ENCODE measurements at places on chromosomes 11 and 22.

DNA sequence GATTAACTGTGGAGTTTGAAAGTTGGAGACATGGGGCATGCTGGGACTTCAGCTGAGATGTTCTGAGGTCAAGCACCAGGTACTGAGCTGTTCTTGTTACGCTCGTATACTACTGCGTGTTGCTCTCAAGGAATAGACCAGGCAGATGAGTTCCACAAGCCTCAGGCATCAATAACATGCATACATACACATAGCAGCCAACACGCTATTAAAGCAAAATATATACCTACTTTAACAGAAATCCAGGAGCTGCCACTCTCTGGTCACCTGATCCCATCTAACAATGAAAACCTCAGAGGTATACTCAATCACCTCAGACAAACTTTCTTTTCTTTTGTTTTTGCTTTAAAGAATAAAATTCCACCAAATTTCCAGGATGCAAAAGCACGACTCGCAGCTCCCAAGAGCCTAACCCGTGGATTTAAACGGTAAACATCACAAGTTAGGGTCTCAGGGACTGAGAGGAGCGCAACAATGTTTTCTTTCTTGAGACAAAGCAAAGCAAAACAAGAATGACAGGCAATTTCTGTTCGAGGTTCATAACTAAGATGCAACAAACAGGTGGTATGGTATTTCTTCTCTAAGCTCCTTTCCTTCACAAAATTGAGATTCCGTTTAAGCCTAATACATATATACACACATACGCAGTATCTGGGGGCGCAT lies 16.5 kb downstream of the BLID start:
- DNase-seq: no peak

GRCh38 chr22:48084041-48084728 lies 1321.7 kb downstream of the TBC1D22A start:
- no peak for DNase-seq

GRCh38 chr11:132471466-132471865 lies 1060.8 kb downstream of the OPCML start:
- DNase-seq: no peak

GRCh38 chr11:129973068-129973467 lies 29.6 kb downstream of the PRDM10 start:
- DNase-seq: no peak

- no peak for DNase-seq
These were observed 41.2 kb downstream of the IGLL5 start for GRCh38 chr22:22928666-22929380.

DNA sequence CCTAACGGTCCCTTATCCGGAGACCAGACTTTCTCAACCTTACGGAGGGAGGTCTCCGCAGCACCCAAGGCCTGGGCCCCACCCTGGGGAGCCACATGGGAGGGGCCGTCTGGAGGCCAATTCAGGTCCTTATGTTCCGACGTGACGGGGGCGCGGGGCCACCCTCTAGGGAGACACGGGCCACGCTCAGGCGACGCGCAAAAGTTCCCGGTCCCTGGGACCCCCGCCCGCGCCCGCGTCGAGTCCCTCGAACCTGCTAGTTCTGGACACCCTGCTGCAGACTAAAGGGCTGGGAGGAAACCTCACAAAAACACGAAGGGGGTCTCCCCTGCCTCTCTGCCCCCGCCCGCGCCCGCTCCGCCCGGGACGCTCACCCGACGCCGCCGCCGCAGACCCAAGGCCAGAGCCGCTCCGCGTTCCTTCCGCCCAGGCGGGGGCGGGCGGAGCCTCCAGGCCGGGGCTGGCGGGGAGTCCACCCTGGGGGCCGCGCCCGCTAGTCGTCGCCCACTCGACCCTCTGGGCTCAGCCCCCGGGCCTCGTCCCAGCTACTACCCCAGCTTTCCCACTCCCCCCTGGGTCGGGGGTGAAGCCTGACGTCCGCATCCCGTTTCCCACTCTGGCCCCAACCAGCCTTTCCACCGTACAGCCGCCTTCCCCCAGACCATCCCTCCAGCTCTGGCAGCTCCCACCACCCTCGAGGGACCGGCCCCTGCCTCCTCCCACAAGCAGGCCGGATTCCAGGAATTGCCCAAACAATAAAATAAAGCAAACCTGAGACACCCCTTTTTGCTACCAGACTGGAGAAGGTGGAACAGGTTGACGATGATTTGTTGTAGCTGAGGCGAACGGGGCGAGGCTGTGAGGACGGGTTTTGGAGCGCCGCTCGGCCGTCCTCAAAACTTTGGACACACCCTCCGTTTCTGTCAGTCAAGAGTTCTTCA lies 2.7 kb downstream of the RNH1 start:
- DNase-seq: no peak

- DNase-seq: no peak
These were observed 131.1 kb downstream of the DBX1 start for GRCh38 chr11:20029193-20029592.

DNA sequence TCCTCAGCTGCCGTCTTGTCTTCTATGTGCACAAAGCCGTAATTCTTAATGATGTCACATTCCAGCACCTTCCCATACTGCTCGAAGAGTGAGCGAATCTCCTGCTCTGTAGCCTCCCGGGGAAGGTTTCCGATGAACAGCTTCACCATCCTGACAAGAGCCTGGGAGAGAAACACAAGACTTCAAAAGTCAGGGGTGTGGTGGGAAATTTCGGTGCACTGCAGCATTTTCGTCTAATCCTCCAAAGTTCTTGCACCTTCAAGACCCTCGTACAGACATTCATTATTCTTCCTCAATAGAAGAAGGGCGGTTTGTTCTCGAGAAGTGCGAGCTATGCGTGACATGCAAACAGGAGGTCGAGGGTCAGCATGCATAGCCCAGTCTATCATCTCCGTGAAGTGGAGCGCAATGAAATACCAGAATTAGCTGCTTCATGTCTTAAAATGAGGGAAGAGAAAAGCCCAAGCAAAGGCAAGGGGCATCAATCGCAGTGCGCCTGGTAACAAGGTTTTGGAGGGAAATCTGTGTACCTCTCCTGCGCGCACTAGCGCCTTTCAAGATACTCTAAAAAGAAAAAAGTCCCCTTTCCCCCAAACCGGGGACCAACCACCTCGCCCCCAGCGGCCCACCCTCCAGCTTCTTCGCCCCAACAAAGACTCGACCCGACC lies 622 bp downstream of the RBM4B start:
- DNase-seq: no peak

- DNase-seq: no peak
These were observed 50.2 kb downstream of the PITPNB start for GRCh38 chr22:27868732-27869282.

DNA sequence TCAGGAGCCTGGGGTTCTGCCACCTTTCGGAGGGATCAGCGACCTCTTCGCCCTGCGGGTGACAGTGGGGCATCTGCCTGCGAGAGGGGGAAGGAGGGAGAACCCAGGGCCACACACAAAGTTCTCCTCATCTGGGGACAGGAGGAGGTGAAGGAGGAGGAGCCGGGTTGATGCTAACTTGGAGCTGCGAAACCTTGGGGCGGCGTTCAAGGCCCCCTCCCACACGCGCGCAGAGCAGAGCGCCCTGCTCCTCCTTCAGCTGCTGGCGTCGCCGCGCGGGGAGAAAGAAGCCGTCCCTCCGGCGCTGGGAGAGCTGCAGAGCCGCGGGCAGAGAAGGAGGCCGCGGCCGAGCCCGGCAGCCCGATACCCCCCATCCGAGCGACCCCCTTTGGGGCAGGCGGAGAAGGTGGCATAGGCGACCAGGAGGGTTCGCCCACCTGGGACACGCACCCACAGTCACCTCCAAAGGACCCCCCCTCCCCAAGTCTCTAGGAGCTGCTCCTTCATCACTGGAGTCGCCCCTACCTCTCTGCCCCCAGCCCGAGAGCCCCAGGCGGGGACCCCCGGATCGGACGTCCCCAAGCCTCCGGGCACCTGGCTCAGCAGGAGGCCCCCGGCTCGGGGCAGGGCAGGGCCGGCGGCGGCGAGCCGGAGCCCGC lies at the start of gene RASD2:
TSS of gene RASD2 (plus strand) at position 237 of the 659 bp plus-strand sequence. CDS start 5,979 bp downstream, outside the sequence.
- DNase-seq: no peak

GRCh38 chr11:123362941-123363340 lies 67.1 kb upstream of the GRAMD1B start:
- no peak for DNase-seq

DNA sequence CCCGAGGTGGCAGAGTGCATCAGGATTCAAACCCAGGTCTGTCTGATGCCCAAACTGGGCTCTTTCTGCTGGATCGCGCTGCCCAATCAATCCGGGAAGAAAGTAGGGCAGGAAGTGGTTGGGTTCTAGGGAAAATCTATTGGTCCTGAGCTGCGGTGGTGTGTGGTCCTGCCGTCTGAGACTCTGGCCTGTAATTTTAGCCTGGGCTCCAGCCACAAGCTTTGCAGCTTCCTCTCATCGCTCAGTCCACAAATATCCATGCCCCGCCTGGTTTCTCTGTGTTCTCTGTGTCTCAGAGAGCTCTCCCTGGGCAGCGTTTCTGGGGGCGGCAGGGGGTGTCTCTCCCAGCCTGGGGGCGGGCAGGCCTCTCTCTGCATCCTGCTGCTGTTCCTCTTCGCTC lies 18.7 kb downstream of the CACNG2 start:
- DNase-seq: no peak

DNA sequence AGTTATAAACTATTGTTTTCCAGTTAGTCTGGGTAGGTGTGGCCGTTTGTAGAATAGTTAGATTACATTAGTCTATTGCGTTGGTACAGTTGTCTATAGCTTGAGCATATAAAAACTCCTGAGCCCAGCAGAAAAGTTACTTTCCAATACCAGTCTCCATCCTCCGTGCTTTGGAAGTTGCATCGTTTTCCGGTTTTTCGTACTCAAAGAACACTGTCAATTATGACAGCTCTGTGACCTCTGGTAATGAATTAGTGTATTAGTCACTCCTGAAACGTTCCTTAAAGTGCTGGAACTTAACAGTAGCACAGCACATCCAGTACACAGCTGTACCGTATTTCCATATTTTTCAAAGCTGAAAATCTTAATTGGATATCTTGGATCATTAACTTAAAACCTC lies 808 bp upstream of the MSANTD2 start:
- no peak for DNase-seq

GRCh38 chr22:20952544-20953341 lies 14.3 kb upstream of the AIFM3 start:
- no peak for DNase-seq

DNA sequence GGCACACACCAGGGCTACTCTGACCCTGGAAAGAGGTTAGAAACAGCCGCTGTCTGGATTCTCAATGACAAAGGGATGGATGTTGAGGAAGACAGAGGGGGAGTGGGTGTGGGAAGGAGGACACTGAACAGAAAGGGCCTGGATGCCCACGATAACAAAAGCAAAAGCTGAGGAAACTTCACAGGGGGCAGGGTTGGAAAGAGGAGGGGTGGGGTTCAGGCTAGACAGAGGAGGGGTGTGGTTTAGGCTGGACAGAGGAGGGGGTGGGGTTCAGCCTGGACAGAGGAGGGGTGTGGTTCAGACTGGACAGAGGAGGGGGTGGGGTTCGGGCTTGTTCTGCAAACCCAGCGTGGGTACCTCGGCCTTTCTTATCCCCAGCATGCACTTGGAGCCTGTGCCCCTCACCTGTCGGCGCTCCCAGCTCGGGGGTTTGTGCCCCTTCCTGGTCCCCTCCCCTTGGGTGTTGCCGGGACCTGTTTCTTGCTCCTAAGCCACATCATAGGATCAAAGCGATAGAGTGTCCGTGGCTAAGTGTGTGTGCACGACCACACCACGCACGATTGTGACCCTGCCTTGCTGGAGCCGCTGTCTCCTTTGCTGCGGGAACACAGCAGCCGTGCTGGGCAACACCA lies 75.6 kb downstream of the BRD1 start:
- no peak for DNase-seq

GRCh38 chr11:2390725-2391151 lies 9.8 kb upstream of the TSSC4 start:
- no peak for DNase-seq

- peak; percentile 51 for DNase-seq
These were observed 11.8 kb upstream of the UVRAG start for GRCh38 chr11:75802913-75803820.

GRCh38 chr11:112874980-112875379 lies 86.2 kb upstream of the NCAM1 start:
- DNase-seq: no peak

Measured in smooth muscle cell of the brain vasculature (primary cell).